Activated T-cell treated with anti-CD3 and anti-CD28 coated beads, Interleukin-2, amount 50 U/mL, for 1 hour (primary cell): ENCODE measurements at places on chromosomes 12 and 14.
A peak's percentile ranks its signal among the peaks of the same experiment; 100 is the strongest.

DNA sequence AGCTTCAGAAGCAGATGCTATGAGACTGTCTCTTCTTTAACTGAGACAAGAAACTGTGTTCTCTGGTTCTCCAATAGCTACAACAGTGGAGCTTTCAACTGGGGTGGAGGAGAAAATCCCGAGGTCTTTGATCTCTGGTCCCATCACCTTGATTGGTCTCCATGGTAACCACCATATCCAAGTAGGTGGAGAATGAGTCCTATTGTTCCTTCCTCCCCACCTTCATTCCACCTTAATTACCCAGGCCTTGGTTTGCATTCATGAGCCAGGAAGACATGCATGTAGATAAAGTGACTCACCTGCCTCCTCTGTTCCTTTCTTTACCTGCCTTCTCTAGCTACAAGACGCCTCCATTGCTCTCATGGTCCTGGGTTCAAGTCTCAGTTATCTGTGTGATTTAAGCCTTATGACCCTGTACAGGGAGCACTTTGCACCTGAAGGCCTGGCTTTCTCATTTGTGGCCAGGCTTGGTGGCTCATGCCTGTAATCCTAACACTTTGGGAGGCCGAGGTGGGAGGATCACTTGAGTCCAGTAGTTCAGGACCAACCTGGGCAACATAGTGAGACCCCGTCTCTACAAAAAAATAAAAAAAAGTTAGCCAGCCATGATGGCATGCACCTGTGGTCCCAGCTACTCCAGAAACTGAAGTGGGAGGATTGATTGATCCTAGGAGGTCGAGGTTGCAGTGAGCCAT is 157.7 kb upstream of the TBX3 start:
- DNase-seq, result no peak

DNA sequence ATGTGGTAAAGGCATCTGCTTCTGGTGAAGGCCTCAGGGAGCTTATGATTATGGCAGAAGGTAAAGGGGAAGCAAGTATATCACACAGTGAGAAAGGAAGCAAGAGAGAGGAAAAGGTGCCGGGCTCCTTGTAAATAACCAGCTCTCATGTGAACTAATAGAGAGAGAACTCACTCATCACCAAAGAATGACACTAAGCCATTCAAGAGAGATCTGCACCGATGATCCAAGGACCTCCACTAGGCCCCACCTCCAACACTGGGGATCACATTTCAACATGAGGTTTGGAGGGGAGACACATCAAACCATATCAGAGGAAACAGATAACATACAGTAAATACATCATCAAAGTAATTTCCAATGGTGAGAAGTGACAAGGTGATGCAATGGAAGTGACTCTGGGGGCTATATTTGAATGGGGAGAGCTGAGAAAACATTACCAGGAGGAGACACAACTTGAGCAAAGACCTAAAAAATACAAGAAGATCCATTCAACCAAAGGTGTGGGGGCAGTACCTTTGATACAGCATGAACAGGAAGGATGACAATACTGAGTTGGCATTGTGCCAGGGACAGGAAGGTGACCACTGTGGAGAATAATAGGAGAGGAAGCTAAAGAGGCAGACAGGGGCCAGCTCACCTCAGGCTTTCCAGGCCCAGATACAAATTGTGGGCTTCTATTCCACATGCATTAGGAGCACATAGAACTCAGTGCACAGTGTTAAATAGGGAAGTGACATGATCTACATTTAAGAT is 134.4 kb upstream of the GRIP1 start:
- no peak for DNase-seq

DNA sequence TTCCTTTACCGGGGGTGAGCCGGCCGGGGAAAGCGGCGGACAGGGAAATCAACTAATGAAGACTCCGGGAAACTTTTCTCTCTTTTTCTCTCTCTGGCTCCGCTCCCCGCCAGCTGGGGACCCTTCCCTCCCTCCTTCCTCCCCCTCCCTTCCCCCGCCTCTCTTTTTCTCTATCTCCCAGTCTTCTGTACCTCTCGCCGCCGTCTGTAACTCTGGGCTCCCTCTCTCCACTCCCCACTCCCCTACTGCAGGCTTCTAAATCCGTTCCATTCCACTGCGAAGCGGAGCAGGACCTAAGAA is 6.9 kb upstream of the HOXC11 start:
- no peak for DNase-seq

DNA sequence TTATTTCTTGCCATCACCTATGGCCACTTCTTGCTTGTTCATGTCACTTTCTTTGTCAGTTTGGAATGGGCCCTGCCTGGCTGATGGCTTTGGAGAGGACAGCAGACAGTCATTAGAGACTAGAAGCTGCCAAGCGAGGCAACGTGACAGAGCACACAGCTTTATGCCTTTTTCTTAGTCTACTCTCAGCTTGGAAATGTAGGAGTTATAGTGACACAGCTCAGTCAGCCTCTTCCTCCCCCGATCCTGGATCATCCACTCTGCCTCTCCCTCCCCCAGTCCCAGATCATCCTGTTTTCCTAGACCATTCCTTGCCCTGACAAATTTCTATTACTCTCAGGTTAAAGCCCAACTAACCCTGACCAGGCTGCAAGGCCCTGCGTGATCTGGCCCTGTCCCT is 26.6 kb downstream of the ETV6 start:
- DNase-seq, result no peak

- DNase-seq, result peak; percentile 80
Measured at GRCh38 chr14:68843471-68844209, 50.8 kb upstream of the ZFP36L1 start.

GRCh38 chr12:124595444-124595843 is 28.0 kb upstream of the NCOR2 start:
- no peak for DNase-seq

DNA sequence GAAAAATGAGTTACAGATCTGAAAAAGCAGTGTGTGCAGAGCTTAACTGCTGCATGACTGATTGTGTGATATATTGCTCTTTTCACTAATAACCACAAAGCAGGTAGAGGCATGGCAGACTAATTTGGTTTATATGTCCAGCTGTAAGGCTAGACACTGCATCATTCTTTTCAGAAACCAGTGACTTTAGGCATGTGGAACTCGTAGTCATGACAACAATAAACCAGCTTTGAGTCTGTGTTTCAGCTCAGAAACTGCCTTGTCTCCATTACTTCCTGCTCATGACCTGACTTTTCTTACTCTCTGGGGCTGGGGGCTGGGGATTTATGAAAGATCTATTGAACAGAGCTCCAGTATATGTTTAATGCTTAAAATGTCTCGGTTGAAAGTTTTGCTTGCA is 146.8 kb upstream of the LRIG3 start:
- DNase-seq, result no peak

GRCh38 chr12:131386167-131386521 is 324.7 kb upstream of the SFSWAP start:
- DNase-seq, result no peak

DNA sequence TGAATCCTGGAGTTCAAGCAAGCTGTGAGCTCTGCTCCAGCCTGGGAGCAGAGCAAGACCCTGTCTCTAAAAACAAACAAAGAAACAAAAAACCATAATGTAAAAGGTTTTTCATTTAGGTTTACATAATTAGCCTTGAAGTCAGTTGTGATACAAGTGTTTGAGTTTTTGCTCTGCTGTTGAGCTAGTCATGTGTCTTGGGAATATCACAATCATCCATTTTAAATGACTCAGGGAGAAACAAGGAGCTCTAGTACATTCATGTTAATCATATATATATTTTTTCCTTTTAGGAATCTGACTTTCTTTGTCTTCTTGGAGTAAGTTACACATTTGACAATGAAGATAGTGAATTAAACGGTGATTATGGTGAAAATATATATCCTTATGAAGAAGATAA is 12.9 kb downstream of the MIA2 start:
- DNase-seq, result no peak

DNA sequence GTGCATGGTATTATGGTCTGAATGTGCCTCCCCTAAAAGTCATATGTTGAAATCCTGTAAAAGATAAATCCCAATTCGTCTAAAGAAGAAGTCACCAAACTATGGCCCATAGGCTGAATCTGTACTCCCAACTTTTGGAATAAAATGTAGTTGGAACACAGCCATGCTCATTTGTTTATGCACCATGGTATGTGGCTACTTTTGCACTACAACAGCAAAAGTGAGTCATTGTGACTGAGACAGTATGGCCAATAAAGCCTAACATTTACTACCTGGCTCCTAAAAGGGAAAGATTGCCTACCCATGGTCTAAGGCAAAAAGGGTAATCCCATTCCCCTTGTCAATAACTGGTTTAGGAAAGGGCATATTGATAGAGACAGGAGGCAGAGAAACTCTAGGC is 101.8 kb downstream of the LRIG3 start:
- no peak for DNase-seq

DNA sequence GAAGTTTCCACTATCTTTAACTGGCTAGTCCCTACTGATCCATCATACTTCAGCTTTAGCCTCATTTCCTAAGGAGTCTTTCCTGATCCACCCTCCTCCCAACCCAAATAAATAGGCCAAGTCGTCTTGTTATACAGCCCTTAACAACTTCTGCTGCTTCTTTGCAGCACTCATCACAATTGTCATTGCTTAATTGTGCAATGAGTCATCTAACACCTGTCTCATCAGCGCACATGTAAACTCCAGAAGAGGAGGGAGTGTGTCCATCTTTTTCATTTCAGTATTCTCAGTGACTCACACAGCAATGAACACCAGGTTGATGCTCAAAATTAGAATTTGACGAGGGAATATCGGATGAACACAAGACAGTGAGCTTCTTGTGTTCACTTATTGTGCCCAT is 87.3 kb downstream of the SUDS3 start:
- DNase-seq, result no peak

DNA sequence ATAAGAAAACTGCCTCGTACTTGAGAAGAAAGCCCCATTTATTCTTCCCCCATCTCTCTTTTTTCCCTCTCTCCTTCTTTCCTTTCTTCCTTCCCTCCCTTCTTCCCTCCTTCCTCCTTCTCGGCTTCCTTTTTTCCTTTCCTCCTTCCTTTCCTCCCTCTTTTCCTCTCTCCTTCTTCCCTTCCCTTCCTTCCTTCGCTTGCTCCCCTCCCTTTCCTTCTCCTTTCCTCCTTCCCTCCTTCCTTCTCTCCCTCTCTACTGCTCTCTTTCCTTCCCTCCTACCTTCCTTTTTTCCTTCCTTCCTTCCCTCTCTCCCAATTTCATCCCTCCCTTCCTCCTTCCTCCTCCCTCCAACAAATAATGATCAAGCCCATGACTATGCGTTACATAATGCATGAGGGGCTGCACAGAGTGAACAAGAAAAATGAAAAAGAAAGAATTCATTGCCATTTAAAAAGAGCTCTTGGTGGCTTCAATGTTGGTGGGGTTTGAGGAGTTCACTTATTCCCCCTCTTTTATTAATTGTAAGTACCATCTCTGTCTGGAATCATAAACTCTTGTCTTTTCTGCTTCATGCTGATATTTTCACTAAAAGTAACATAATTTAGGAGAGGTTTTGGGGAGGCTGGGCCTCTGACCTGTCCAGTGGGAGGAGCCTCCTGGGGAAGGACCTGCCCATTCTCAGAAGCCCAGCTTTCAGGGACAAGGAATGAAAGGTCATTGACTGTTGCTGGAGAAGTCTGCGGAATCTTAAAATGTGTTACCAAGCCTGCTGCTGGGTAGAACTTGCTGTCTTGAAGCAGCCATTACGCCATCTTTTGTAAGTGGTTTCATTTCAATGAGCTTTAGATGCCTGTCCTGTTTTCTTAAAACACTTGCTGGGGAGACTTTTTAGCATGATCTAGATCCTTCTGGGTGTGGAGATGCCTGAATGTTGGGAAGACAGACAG is 144.3 kb downstream of the CHST11 start:
- no peak for DNase-seq

DNA sequence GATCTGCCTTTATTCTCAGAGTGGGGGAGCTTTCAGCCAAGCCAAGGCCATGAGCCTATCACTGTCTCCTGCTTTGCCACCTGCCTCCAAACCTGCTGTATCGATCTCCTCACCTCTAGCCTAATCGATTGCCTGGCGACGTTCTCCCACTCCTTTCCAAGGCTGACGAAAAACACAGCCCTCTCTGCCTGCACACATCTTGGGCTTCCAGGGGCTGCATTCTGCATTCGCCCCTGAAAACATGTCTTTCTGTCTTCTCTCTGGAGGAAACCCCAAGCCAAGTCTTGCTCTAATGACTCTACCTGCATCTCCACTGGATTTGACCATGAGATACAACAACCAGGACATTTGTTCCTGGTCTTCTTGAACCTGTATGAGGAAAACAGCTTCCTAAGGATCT is 540.7 kb downstream of the BCL11B start:
- DNase-seq, result no peak

GRCh38 chr12:109968032-109968420 is 28.1 kb downstream of the GIT2 start:
- DNase-seq, result no peak

DNA sequence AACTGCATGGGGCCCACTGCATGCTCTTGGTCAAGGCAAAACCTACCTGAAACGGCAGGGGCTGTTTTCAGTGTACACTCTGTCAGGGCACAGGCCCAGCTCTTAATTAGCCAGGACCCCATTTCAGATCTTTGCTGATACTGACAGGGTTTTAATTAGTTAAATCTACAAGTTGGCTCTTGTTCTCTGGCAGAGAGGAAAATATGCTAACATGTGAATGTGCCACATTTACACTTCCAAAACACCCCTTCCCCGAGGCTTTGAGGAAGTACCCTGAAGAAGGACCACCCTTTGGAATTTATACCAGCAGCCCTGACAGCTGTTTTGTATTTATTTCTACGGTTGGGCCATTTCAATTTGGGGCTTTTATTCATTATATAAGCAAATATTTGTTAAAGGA is 66.3 kb downstream of the OTX2 start:
- DNase-seq, result no peak

DNA sequence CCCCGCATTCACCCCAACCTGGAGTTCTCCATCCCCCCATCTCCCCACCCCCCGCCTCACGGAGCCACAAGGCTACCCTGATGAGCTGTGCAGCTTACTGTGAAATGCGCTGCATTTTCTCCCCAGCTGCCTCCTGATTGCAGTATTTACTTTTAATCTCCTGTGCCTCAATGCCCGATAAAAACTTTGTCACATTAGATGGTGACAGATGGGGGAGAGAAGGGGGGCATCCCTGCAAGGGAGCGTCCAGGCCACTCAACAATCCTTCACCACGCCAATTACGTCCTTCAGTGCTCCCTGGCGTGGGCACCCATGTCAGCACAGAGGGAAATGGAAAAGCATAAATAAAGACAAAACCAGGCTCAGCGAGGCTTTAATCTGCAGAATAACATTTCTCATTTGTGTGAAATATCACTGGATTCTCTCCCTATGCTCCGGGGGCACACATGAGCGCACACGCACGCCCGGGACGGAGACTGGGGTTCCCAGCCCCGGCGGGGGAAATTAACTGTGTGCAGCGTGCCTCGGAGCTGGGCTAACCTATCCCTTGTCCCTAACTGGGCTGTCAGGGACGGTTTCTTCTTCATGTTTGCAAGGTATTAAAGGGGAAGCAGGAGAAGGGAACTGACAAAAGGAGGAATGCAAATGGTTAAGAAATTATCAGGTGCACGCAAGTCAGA is 186.7 kb upstream of the VASH1 start:
- DNase-seq, result no peak

- no peak for DNase-seq
Measured at GRCh38 chr12:47356129-47356700, 276.5 kb upstream of the AMIGO2 start.
